Activated CD4-positive, alpha-beta T cell treated with anti-CD3 and anti-CD28 coated beads, Interleukin-2, amount 10 ng/mL, durations not matched to agents 24 days and 14 days (primary cell): ENCODE measurements at places on chromosomes 4 and X.

GRCh38 chr4:139825523-139826014, 159.9 kb downstream of the MGST2 start:
- peaks cover 6% of the 10 kb centered on the region for H3K27me3 ChIP-seq
- no peaks in the 10 kb centered on the region for H3K4me1 ChIP-seq
- H3K27ac ChIP-seq: no peak overlapping the region
- DNase-seq: no peak
- no peaks in the 10 kb centered on the region for H3K36me3 ChIP-seq

DNA sequence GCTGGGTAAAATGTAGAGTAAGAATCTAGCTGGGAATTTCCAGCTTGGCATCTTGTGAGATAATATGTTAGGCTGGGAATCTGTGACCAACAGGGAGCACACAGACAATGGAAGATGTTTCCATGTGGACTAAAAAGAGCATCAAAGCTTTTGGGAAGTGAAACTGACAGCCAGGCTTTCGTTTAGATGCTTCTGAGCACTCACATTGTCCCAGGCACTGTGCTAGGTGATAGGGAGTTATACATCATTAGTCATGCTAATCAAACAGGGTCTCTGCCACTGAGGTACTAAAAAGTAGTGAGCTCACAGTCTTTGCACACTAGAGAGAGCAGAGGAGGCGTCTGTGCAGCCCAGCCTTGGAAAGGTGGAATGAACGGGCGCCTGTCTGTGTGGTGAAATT, 101.9 kb upstream of the SCOC start:
- no peak for DNase-seq
- no peak overlapping the region for H3K4me3 ChIP-seq
- no peaks in the 10 kb centered on the region for H3K4me1 ChIP-seq

GRCh38 chrX:28391528-28391927, 195.7 kb upstream of the IL1RAPL1 start:
- DNase-seq: no peak
- no peaks in the 10 kb centered on the region for H3K27me3 ChIP-seq
- no peak overlapping the region for H3K27ac ChIP-seq

DNA sequence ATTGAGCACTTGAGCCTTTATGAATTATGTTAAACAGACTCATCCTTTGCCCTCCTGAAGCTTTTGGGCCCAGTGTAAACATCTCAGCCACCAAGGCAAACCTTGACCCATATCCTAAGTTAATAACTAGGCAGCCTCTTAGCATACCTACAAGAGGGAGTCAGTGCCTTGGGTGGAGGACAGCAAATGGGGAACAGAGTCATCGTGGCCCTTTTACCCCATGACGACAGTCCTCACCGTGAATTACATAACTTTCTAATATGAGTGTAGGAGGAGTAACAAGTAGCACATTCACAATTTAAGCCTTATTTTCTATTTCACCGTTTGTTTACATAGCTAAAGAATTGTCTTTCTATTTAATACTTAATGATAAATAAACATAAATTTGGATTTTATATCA, 16.8 kb downstream of the CLDN22 start:
- no peaks in the 10 kb centered on the region for H3K4me1 ChIP-seq
- no peaks in the 10 kb centered on the region for H3K27me3 ChIP-seq
- H3K4me3 ChIP-seq: no peak overlapping the region
- no peaks in the 10 kb centered on the region for H3K36me3 ChIP-seq
- no peak overlapping the region for H3K27ac ChIP-seq

GRCh38 chrX:128106630-128107029, 54.4 kb upstream of the ACTRT1 start:
- no peak for DNase-seq
- no peaks in the 10 kb centered on the region for H3K4me1 ChIP-seq
- H3K36me3 ChIP-seq: no peaks in the 10 kb centered on the region
- H3K27me3 ChIP-seq: no peaks in the 10 kb centered on the region
- no peak overlapping the region for H3K4me3 ChIP-seq
- H3K27ac ChIP-seq: no peak overlapping the region

- H3K27me3 ChIP-seq: no peaks in the 10 kb centered on the region
- DNase-seq: no peak
- no peaks in the 10 kb centered on the region for H3K4me1 ChIP-seq
These were observed 94.9 kb upstream of the WDR17 start for GRCh38 chr4:175970724-175971123.

DNA sequence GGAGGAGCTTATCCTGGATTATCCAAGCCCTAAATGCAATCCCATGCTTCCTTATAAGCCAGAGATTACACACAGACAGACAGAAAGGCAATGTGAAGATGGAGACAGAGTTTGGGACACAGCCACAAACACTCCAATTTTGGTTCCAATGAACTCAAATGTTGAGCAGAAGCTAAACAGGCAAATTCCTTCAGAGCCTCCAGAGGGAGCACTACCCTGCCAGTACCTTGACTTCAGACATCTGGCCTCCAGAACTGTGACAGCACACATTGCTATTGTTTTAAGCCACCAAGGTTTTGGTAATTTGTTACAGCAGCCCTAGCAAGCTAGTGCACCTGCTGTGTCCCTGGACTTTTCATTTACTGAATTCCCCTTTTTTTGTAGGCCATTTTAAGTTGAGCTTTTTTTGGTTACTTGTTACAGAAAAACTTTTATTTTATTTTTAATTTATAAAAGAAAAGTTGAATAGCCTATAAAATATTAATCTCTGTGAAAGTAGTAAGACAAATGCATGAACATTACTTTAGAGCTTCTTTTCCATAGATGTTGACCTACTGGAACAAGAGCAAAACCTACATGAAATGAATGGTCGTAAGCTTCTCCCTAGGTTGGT, 33.4 kb upstream of the SRD5A3 start:
- DNase-seq: peak; percentile 75
- H3K36me3 ChIP-seq: no peaks in the 10 kb centered on the region
- no peak overlapping the region for H3K27ac ChIP-seq
- no peak overlapping the region for H3K4me3 ChIP-seq
- H3K4me1 ChIP-seq: peaks cover 4% of the 10 kb centered on the region

DNA sequence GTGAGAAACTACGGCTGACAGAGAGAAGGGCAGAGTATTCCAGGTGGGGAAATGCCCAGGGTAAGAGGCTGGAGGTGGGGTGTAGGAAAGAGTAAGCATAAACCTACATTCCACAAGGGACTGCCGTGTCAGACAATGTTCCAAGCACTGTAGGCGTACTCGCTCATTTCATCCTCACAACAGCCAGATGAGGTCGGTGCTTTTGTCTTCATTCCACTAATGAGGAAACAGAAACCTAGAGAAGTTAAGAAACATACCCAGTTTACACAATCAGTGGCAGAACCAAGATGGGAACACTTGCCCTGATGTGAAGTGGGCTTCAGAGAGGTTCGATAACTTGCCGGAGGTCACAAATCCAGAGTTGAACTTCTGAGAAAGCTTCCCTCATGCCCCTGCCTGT, 4.6 kb downstream of the SASH3 start:
- DNase-seq: no peak
- H3K27ac ChIP-seq: peak overlapping the region; percentile 95
- H3K36me3 ChIP-seq: peaks cover 58% of the 10 kb centered on the region
- H3K4me1 ChIP-seq: peaks cover 45% of the 10 kb centered on the region
- no peaks in the 10 kb centered on the region for H3K27me3 ChIP-seq
- H3K4me3 ChIP-seq: peak overlapping the region; percentile 90

DNA sequence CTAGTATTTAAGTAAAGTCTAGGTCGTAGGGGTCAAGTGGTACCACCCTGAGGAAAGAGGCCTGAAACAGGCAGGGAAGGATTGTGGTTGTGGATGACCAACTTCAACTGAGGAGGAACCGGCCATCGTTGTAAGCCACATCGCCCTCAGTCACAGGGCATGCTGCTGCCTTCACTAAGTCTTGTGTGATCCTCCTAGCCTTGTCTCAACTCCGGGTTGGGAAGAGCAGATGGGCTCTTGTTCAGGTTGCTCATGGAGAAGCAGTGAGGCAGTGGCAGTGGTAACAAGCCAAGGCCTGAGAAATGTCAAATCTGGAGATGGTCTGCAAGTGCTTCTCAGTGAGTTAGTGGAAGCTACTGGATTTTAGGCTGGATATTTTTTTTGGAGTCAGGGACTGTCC, 22.8 kb upstream of the NKX3-2 start:
- no peak overlapping the region for H3K4me3 ChIP-seq
- no peaks in the 10 kb centered on the region for H3K27me3 ChIP-seq
- H3K27ac ChIP-seq: no peak overlapping the region
- no peaks in the 10 kb centered on the region for H3K4me1 ChIP-seq
